GM13976 (cell line): ENCODE measurements at places on chromosomes 4 and X.

- DNase-seq = no peak
These were observed 87.1 kb upstream of the DDX53 start for GRCh38 chrX:22912616-22913015.

GRCh38 chr4:31016322-31017061 lies 296.3 kb downstream of the PCDH7 start:
- no peak for DNase-seq

GRCh38 chrX:154804957-154805695 lies at the start of gene MPP1:
MPP1 (minus strand) TSS chrX:154805485; CDS start chrX:154805373, 112 bp downstream.
- peak; percentile 90 for DNase-seq

GRCh38 chr4:182770996-182771514 lies 146.1 kb downstream of the DCTD start:
- no peak for DNase-seq

DNA sequence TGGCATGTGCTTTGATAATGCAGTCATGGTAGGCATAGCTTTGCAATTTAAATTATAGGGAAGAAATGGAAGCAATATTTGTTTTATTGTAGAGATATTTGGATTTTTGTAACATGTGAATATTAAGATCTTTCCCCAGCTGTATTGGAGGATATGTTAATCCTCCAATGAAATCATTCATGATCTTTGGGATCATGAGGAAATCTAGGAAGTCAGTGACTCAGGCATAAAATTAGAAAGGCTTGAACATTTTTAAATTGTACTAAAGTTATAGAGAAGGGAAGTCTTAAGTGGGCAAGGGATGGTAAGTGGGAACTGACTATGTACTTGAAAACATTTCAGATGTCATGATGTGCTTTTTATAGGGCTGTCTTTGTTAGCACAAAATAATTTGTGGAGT lies 46.8 kb downstream of the FIP1L1 start:
- no peak for DNase-seq

DNA sequence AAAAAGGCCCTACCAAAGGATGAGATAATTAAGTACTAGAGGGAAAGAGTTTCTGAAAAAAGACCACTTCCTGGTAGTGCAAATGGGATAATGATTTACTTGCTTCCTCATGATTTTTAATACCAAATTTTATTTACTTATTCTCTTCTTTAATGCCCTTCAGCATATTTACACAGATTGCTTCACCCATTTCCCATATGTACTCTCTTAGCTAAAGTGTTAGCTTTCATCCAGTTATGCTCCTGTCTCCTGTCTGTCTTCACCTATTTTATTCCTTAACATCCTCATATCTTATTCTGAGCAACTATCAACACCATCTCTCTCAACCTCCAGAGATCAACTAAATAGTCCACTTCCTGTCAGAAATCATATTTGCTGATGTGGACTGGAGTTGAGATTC lies 183.2 kb upstream of the HS3ST1 start:
- DNase-seq = no peak
